ENCODE measurements at places on chromosomes 4 and X. TPM values are rescaled to one million over a fixed set of nuclear protein-coding genes. Genes with fewer than 3 reads are reported as not detected.

DNA sequence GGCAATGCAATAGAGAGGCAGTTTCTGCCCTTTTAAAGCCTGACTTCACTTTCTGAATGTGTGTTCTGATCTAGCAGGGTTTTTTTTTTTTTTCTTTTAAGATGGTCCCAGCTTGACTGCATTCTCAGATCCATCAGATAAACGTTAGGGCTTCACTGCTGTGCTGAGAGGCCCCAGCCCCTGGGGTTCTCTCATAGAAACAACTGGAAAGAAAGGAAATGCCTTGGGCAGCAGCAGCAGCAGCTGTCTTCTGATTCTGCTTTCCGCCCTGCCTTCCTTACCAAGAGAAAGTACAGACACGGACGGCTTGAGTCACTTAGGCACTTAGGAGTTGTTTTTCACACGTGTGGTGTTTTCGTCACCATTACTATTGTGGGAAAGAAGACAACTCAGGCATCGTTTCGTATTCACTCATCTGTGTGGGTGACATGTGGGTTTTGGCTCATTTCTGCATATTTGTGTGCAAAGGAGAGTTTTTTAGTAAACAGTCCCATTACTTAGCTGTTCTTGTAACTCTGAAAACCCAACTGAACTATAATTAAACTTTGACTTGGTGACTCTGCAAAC, 172.0 kb downstream of the PTTG2 start:
- H3K36me3 ChIP-seq, result peaks cover 78% of the 10 kb centered on the region
- H3K4me3 ChIP-seq, result peak overlapping the region; percentile 51
- peak overlapping the region; percentile 85 for H3K27ac ChIP-seq
- H3K27me3 ChIP-seq, result no peaks in the 10 kb centered on the region
- peak; percentile 83 for DNase-seq

DNA sequence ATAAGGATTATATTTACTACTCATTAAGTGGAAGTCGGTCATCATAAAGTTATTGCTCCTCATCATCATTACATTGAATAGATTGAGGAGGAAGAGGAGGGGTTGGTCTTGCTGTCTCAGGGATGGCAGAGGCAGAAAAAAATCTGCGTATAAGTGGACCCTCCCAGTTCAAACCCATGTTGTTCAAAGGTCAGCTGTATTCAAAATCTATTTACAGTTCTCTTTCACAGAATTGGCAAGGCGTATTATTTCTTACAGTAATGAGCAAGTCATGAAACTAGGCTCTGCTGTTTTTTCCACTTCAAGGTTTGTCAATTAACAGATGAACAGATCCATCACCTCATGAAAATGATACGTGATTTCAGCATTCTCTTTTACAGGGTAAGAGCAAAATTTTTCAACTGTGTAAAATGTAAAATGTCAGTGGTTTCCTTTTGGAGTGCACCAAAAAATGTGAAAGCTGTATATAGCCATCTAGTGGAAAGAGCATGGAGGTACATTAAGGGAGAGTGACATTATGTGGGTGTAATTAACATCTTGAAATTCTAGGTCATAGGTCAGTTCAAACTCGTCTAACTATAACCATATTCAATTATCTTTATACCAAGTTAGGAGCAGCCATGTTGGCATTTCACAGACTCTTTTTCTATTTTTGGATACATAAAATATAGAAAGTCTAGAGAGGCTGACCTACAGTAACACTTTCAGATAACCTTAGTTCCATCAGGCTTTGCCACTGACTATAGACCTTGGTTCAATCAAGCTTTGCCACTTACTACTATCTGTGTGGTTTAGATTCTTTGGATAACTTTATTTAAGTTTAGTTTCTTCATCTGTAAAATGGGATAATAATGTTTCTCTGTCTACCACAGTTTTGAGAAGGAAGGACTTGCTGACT, 30.1 kb downstream of the NEIL3 start:
- peaks cover 4% of the 10 kb centered on the region for H3K4me1 ChIP-seq
- H3K27me3 ChIP-seq, result no peaks in the 10 kb centered on the region
- H3K27ac ChIP-seq, result no peak overlapping the region
- H3K4me3 ChIP-seq, result no peak overlapping the region
- no peak for DNase-seq

DNA sequence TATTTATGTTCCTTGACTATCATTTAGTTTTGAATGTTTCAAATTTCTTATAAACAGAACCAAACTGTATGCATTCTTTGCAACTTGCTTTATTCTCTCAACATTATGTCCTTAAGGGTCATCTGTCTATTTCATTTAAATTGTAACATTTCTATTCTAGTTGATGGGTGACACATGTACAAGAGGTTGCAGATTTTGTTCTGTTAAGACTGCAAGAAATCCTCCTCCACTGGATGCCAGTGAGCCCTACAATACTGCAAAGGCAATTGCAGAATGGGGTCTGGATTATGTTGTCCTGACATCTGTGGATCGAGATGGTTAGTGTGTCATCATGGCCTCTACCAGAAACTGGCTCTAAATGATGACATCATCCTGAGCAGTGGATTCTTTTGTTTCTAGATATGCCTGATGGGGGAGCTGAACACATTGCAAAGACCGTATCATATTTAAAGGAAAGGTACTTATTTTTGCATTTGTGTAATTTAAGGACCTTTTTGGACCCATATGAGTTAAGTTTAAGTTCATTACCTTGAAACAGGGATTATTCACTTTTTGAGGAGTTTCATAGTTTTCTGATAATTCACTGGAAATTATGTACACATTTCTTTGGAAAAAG, 6.1 kb downstream of the LIAS start:
- DNase-seq, result no peak
- H3K4me1 ChIP-seq, result peaks cover 25% of the 10 kb centered on the region
- peaks cover 31% of the 10 kb centered on the region for H3K36me3 ChIP-seq
- no peak overlapping the region for H3K4me3 ChIP-seq
- peak overlapping the region; percentile 30 for H3K27ac ChIP-seq

DNA sequence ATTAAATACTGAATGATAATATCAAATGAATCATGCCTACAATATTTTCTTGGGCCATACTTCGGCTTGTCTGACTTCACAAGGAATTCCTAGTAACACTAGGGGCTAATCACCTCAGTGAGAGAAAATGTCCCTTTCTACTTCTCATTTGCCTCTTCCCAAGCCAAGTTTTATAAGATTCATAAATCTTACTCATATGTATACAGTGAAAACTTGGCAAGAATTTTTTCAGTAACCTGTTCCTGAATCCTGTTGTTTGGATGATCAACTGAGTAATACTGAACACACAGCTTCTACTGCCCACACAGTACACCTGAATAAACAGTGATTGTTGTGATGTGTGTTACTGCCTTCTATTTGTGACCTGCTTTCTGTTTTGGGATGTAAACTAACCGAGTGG, 16.5 kb downstream of the TMPRSS11E start:
- no peaks in the 10 kb centered on the region for H3K36me3 ChIP-seq
- no peak overlapping the region for H3K27ac ChIP-seq
- H3K4me1 ChIP-seq, result no peaks in the 10 kb centered on the region
- H3K4me3 ChIP-seq, result no peak overlapping the region
- no peak for DNase-seq

DNA sequence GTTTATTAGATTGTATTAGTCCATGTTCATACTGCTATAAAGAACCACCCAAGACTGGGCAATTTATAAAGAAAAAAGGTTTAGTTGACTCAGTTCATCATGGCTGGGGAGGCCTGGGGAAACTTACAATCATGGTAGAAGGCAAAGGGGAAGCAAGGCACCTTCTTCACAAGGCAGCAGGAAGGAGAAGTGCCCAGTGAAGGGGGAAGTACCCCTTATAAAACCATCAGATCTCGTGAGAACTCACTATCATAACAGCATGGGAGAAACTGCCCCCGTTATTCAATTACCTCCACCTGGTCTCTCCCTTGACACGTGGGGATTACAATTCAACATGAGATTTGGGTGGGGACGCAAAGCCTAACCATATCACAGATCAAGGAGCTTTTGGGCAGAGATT, 8.1 kb upstream of the HSD17B13 start:
- H3K27ac ChIP-seq, result no peak overlapping the region
- H3K27me3 ChIP-seq, result no peaks in the 10 kb centered on the region
- peaks cover 17% of the 10 kb centered on the region for H3K36me3 ChIP-seq
- no peak for DNase-seq
- no peak overlapping the region for H3K4me3 ChIP-seq

DNA sequence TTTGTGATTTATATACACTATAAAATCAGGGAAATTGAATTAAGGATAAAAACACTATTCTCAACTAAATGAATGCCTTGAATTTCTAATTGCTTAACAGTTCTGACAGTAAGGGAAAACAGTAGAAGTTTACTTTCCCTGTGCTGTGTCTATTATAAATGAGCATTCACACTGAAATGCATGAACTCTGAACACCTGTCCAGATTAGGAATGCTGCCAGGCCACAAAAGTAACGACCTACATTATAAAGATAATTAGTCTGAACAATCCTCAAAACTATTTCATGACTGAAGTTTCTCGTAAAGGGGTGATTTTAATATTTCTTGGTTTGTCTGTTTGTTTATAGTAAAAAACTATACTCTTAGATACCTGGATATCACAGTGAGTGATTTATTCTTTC, 2.0 kb downstream of the NDST3 start:
- no peaks in the 10 kb centered on the region for H3K36me3 ChIP-seq
- no peak overlapping the region for H3K4me3 ChIP-seq
- DNase-seq, result no peak
- peaks cover 18% of the 10 kb centered on the region for H3K27me3 ChIP-seq

GRCh38 chr4:182918791-182919302, 1.7 kb upstream of the DCTD start:
- peak overlapping the region; percentile 93 for H3K27ac ChIP-seq
- peaks cover 13% of the 10 kb centered on the region for H3K36me3 ChIP-seq
- peaks cover 6% of the 10 kb centered on the region for H3K27me3 ChIP-seq
- DNase-seq, result peak; percentile 46
- H3K4me1 ChIP-seq, result peaks cover 40% of the 10 kb centered on the region
- H3K4me3 ChIP-seq, result peak overlapping the region; percentile 84

GRCh38 chrX:110466790-110467189, 108.1 kb downstream of the RTL9 start:
- no peak overlapping the region for H3K27ac ChIP-seq
- no peaks in the 10 kb centered on the region for H3K4me1 ChIP-seq
- no peaks in the 10 kb centered on the region for H3K27me3 ChIP-seq
- no peaks in the 10 kb centered on the region for H3K36me3 ChIP-seq

DNA sequence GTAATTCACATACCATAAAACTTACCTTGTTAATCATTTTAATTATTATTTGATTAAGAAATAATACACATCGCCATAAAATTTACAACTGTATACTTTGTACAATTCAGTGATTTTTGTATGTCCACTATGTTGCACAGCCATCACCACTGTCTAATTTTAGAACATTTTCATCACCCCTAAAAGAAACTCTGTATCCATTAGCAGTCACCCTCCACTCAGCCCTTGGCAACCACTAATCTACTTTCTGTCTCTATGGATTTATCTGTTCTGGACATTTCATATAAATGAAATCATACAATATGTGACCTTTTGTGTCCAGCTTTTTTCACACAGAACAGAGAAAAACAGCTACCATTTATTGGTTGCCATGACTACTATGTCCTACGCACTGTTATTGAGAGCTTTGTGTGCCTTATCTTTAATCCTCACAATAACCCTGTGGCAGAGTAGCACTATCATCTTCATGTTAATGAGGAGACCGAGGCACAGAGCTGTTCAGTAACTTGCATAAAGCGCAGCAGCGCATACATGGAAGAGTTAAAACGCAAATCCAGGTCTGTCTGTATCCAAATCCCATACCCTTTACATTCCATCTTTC, 64.6 kb upstream of the PAGE1 start:
- no peak overlapping the region for H3K27ac ChIP-seq
- peaks cover 13% of the 10 kb centered on the region for H3K27me3 ChIP-seq
- DNase-seq, result no peak
- no peak overlapping the region for H3K4me3 ChIP-seq
- no peaks in the 10 kb centered on the region for H3K36me3 ChIP-seq
- H3K4me1 ChIP-seq, result no peaks in the 10 kb centered on the region

- no peak for DNase-seq
- peaks cover 4% of the 10 kb centered on the region for H3K4me1 ChIP-seq
- H3K36me3 ChIP-seq, result no peaks in the 10 kb centered on the region
Observed at GRCh38 chrX:70960730-70961129, 29.8 kb upstream of the SLC7A3 start.

- H3K27ac ChIP-seq, result no peak overlapping the region
- peaks cover 29% of the 10 kb centered on the region for H3K4me1 ChIP-seq
- H3K36me3 ChIP-seq, result peaks cover 41% of the 10 kb centered on the region
- no peaks in the 10 kb centered on the region for H3K27me3 ChIP-seq
Observed at GRCh38 chrX:2643880-2644279, 47.2 kb upstream of the CD99 start.

DNA sequence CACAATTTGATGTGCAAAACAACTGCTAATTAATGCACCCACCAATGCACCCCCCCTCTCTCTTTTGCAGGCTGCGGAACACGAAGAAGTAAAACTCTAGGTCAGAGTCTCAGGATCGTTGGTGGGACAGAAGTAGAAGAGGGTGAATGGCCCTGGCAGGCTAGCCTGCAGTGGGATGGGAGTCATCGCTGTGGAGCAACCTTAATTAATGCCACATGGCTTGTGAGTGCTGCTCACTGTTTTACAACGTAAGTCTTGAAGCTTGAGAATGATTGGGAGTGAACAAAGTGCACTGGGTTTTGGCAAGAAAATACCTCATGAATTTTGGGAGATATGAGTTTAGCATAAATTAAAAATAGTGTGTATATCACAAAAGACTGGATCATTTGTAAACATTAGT, 28.9 kb downstream of the TMPRSS11E start:
- no peak overlapping the region for H3K4me3 ChIP-seq
- H3K36me3 ChIP-seq, result no peaks in the 10 kb centered on the region
- H3K4me1 ChIP-seq, result no peaks in the 10 kb centered on the region
- no peaks in the 10 kb centered on the region for H3K27me3 ChIP-seq
- no peak for DNase-seq

- no peak for DNase-seq
- H3K4me3 ChIP-seq, result no peak overlapping the region
- no peaks in the 10 kb centered on the region for H3K4me1 ChIP-seq
- no peaks in the 10 kb centered on the region for H3K36me3 ChIP-seq
- no peak overlapping the region for H3K27ac ChIP-seq
- no peaks in the 10 kb centered on the region for H3K27me3 ChIP-seq
Observed at GRCh38 chr4:172143605-172144314, 330.6 kb downstream of the GALNTL6 start.

GRCh38 chrX:13522811-13523210, 46.6 kb upstream of the EGFL6 start:
- no peaks in the 10 kb centered on the region for H3K27me3 ChIP-seq
- no peaks in the 10 kb centered on the region for H3K36me3 ChIP-seq
- no peak for DNase-seq

GRCh38 chr4:101089168-101089567, 258.2 kb downstream of the PPP3CA start:
- DNase-seq, result no peak
- H3K4me3 ChIP-seq, result no peak overlapping the region
- no peaks in the 10 kb centered on the region for H3K4me1 ChIP-seq
- H3K27me3 ChIP-seq, result no peaks in the 10 kb centered on the region

The CRLF2 gene
- 1.4 TPM for total RNA-seq

The XAGE1B gene
- not detected for total RNA-seq

The TIGD2 gene
- 5.6 TPM for total RNA-seq

The DUSP9 gene
- total RNA-seq, result not detected

The POU4F2 gene
- total RNA-seq, result not detected
